Stimulated activated CD4-positive, alpha-beta T cell treated with anti-CD3 and anti-CD28 coated beads, TNF-alpha, amount 100 ng/mL, for 1 hour (primary cell): ENCODE measurements at places on chromosomes 1 and 21.
A peak's percentile ranks its signal among the peaks of the same experiment; 100 is the strongest.

DNA sequence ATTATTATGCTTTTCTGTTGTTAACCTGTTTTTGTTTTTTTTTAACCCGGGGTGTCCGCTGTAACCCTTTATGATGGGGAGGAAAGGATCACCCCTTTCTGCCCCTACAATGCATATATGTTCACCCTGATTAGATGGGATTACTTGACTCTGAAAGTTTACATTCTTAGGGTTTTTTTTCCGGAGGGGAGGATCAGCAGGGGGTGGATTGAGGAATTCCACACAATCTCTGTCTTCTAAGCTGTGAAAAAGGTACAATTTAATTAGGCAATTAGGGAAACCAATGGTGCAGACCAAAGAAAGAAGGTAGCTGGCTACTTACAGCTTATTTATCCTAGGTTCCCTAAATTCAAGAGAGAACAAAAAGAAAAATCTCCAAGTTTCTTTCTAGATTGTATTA is 58.3 kb downstream of the EDEM3 start:
- DNase-seq, result no peak

DNA sequence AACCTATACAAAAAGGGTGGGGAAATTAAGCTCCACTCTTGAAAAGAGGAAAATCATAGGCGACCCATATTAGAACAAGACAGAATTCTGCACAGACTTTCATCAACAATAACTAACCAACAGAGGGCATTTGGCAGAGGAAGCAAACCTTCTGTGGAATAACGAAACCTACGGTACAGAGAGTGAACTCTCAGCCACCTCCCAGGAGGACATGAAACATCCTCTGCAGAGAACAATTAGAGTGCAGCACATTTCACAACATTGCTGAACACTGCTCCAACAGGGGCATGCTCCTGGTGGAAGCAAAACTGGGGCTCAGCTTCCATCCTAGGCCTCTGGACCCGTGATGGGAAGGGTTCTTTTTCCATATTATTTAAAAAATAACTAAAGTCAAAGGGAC is 110.9 kb downstream of the KCNJ15 start:
- DNase-seq, result no peak

GRCh38 chr1:147545133-147545532 is 3.8 kb downstream of the BCL9 start:
- peak; percentile 54 for DNase-seq

DNA sequence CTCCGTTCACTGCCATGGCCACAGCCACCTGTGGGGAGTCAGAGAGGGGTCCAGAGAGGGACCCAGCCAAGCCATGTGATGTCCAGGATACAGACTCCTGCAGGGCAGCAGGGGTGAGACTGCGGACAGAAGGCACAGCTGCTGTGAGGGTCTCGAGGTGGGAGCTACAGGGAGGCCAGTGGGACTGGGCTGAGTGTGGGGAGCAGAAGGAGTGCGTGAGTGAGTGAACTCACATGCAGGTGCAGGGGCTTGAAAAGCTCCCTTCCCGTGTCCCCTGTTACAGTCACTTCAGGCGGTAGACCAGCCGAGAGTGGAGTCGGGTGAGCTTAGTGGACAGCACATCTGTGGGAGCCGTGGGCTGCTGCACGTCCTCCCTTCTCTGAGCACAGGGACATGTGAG is 42.4 kb downstream of the S100B start:
- DNase-seq, result no peak

DNA sequence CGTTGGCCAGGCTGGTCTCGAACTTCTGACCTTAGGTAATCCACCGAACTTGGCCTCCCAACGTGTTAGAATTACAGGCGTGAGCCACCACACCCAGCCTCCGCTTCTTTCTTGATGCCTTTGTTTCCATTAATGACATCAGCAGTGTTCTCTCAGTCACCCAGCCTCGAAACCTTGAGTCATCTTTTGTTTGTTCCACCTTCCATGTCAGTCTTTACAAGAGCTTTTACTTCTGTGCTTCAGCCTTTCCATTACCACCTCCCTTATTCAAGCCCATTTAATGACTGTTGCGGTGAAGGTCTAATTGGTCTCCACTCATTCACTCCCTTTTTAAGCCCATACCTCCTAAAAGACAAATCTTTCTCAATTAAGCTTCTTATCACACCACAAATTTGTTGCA is 146.6 kb upstream of the ADGRL2 start:
- no peak for DNase-seq

DNA sequence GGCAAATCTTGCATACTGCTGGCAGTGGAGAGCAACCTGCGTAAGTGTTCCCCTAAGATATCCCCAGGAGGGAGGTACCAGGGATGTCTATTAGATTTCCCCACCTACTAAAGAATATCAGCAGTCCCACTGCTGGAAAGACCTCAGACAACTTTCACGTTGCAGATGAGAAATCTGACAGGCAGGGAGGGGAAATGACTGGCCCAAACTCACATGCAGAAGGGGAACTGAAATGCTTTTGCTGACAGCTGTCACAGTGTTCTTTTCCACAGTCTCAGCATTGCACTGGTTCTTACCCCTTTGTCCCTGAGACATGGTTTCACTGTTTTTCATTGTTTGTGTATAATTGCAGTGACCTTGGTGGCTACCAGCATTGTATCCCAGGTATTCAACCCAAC is 84.8 kb upstream of the ATP1A1 start:
- no peak for DNase-seq

- no peak for DNase-seq
These were observed 64.7 kb downstream of the SGIP1 start for GRCh38 chr1:66598670-66599069.

DNA sequence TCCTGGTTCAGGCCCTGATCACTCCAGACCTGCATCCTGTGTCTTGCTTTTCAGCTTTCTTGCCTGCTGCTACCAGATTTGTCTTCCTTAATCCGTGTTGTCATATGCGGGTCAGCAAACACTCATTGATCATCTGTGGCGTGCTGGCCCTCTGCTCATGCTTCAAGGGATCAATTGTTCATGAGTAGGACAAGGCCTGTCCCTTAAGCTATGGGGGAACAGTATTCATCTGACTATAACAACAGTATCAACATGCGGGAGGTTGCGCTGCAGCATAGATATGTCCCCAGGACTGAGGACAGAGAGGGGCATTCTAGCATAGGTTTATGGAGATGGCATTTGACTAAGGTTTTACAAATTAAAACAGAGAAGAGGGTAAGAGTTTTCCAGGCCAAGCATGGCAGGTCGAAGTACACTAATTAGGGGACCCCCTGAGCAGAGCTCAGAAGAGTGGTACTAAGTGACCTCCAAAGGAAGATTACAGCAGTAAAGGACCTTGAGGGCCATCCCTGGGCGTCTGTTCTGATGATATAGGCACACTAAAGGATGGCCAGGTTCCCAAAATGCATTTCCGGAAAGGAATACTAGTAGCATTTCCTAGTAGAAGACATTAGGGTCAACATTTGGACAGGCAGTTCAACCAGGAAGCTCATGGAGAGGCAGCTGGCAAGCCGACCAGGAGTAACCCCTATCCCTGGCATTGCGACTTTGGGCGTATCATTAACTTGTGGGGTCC is 811 bp upstream of the ZNF672 start:
- no peak for DNase-seq
